ENCODE measurements at places on chromosomes 11 and 22.

- peak; percentile 59 for DNase-seq
These were observed at the start of gene GAB2 for GRCh38 chr11:78417175-78417887. GAB2 (minus strand) TSS chr11:78417820; CDS start chr11:78417720, 100 bp downstream.

DNA sequence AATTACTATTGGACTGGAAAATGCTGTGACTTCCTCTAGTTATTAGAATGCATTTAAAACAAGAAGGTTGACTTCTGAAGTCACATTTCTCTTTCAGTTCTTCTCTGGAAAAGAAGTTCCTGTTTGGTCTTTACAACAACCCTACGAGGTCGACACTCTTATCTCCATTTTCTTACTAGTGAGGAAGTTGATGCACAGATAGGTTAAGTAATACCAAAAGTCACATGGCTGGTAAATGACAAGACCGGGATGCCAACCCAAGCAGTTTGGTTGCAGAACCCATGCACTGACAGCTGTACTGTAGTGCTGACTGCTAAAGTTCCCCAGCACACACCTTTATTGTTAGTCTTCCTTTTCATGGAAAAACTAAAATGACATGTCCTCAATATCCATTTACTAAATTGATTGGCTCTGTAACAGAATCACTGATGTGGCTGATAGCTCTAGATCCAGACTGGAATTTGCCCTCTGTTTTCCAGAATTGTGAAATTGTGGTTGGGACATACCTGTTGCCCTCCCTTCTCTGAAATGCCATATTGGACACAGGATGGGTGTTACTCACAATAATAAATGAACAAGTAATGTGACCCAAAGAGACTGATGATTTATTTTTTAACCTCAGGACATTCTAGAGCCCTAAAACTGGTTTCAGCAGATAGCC lies 9.4 kb upstream of the TECTA start:
- DNase-seq, result no peak

GRCh38 chr11:72586321-72587090 lies 87.7 kb downstream of the PDE2A start:
- DNase-seq, result no peak

DNA sequence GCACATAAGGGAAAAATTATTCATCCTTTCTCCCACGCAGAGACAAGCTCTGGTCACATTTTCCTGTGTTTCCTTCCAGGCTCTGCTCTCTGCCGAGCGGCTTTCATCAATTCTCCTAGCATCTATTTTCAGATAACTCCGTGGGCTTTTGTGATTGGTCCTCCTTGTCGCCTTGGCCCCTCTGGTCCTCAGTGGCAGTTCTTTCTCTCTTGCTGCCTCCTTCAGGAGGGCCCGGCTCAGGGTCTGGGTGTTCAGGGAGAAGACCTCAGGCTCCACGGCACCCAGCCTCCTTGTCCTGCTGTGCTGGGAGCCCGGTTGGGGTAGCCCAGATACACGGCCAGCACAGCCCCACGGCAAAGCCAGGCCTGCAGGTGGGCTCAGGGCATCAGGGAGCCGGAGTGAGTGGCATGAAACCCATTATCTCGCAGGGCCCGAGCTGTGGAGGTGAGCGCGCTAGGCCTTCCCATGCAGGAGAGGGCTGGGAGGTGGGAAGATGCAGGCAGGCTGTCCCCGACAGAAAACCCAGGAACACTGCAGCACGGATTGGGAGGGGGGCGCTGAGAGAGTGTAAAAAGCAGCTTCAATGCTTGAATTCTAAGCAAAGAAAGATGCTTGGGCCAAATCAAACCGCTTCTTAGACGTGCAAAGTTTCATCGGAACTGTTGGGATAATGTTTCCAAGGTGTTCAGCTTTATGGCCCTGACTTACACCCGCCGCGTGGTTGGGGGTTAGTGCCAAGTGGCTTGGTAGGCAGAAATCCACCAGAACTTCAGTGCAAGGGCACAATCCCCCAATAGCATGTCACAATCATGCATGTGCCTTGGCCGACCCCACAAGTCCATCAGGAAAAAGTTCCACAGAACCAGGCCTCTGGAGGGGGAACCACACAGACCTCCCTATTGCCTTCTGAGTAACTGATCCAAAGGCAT lies 81.9 kb upstream of the WNT7B start:
- DNase-seq, result no peak

DNA sequence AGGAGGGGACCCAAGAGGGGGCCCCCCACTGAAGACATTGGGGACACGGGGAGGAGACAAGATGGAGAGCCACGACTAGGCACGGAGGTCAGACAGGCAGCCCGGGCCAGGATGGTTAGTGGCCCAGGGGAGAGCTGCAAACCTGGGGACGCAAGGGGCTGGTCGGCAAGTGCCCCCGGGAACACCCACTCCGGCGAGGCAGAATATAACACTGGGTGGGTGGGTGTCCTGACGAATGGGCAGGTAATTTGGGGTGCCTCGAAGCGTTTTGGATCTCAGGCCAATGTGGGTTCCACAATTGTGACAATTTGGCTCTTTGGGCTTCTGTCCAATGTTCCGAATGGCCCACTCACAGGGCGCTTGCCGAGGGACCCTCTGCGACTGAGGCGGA lies 9.9 kb downstream of the IGF2 start:
- DNase-seq, result no peak
